ENCODE measurements at places on chromosomes 2 and 18. TPM values are rescaled to one million over a fixed set of nuclear protein-coding genes. Genes with fewer than 3 reads are reported as not detected.

CCDC150 gene
- 10.2 TPM for total RNA-seq

STPG4 gene
- not detected for total RNA-seq

CROCC2 gene
- total RNA-seq = 0.30 TPM

DNA sequence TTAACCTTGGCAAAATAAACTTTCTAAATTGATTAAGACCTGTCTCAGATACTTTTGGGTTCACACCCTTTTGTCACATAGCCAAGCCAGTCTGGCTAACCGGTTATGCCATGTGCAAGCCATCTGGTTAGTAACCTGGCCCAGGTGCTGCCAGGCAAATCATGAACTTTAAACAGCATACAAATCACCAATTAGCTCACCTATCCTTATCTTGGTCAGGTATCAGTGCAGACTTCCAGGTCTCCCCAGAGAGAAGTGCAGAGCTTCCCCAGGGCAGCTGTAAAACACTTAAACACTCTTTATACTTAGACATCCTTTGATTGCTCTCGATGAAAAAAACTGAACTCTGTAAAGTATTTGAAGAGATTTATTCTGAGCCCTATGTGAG lies 14.9 kb upstream of the MC5R start:
- no peaks in the 10 kb centered on the region for H3K4me1 ChIP-seq
- H3K27me3 ChIP-seq = no peaks in the 10 kb centered on the region
- no peak overlapping the region for H3K4me3 ChIP-seq
- no peak overlapping the region for H3K27ac ChIP-seq
- no peak for DNase-seq
- H3K36me3 ChIP-seq = no peaks in the 10 kb centered on the region

- H3K27me3 ChIP-seq = no peaks in the 10 kb centered on the region
- H3K27ac ChIP-seq = peak overlapping the region; percentile 36
- H3K4me1 ChIP-seq = peaks cover 10% of the 10 kb centered on the region
- DNase-seq = no peak
- no peaks in the 10 kb centered on the region for H3K36me3 ChIP-seq
Observed at GRCh38 chr2:30421604-30422443, 25.2 kb upstream of the LCLAT1 start.

GRCh38 chr2:133456971-133457370 lies 111.3 kb downstream of the NCKAP5 start:
- H3K27me3 ChIP-seq = no peaks in the 10 kb centered on the region
- no peak overlapping the region for H3K27ac ChIP-seq
- H3K4me1 ChIP-seq = no peaks in the 10 kb centered on the region
- no peak overlapping the region for H3K4me3 ChIP-seq

- no peaks in the 10 kb centered on the region for H3K27me3 ChIP-seq
- H3K4me1 ChIP-seq = peaks cover 6% of the 10 kb centered on the region
- H3K36me3 ChIP-seq = peaks cover under 1% of the 10 kb centered on the region
- no peak for DNase-seq
- H3K27ac ChIP-seq = no peak overlapping the region
Observed at GRCh38 chr2:74037379-74037860, 52.7 kb downstream of the TET3 start.

DNA sequence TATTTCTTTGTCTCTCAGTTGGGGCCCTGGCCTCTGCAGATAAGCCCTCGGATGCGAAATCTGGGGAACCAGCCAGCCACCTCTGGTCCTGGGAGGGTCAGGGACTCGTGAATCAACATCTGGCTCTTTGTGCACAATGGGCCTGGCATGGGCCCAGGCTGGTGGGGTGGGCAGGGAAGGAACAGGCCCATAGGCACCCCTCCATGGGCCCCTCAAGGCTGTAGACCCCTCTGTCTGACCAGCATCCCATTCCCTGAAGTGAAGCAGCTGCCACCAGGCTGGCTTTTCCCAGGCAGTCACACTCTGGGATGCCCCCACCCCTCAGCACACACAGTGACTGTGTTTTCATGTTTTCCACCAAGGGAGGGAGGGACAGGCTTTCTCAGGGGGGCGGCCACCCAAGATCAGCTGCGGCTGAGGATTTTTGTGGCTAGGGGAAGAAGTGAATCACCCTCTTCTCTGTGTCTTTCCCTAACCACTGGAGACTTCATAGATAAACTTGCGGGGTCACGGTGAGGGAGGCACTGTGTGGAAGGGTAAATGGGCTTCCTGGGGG lies 166.0 kb downstream of the AGAP1 start:
- H3K36me3 ChIP-seq = no peaks in the 10 kb centered on the region
- no peak for DNase-seq
- peaks cover 56% of the 10 kb centered on the region for H3K4me1 ChIP-seq
- H3K27ac ChIP-seq = no peak overlapping the region
- no peaks in the 10 kb centered on the region for H3K27me3 ChIP-seq

DNA sequence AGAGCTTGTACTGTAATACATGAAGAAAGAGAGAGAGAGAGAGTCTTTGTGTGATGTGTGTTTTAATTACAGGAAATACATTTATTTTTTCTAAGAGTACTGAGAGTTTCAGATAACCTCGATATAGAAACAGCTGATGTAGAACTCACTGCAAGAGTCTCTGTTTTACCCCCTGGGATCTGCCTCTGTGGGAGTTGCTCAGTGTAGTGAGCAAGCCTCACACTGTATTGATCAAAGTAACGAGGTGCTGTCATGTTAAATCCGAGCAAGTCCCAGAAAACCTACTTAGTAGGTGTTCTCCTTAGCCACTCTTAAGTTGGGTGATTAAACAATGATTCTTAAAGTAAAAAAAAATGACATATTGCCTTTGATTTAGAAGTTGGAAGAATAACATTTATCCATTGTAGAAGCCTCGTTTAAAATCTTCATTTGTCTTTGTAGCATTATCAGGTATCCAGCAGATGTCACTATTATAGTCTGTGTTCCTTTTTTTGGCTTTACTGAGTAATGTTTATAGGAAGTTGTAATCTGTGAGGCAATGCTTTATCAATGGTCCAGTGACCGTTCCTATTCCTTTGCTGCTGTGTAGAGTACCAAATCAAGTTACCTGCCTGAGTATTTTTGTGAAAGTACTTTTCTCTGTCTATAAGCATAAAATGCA lies 219.0 kb downstream of the MYO3B start:
- DNase-seq = no peak
- no peak overlapping the region for H3K4me3 ChIP-seq
- no peaks in the 10 kb centered on the region for H3K36me3 ChIP-seq

DNA sequence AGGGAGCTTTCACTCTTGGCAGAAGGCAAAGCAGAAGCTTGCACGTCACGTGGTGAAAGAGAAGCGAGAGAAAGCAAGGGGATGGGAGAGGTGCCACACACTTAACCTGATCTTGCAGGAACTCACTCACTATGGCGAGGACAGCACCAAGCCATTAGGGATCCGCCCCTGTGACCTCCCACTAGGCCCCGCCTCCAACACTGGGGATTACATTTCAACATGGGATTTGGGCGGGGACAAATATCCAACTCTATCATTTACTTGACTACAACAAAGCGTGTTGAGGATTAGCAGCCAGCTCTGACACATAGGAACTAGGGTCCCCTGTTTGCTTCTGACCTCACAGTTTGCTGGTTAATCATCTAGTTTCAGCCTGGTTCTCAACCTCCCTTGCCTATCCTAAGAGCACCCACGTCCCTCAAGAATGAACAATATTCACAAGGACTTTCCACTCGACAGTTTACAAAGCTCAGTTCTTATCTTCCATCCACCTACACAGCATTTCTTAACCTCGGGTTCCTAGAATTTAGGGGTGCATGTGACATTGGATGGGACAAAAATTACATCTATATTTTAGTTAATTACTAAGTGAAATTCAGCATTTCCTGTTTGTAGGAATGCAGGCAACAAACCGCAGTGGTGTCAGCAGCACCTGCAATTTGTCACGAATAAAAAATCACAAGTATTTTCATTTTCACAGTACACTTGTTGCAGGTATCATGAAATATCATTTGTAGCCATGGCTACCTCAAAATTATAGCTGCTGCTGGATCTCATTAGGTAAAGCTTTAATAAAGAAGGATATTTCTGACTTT lies 36.0 kb downstream of the LBH start:
- no peak overlapping the region for H3K27ac ChIP-seq
- no peaks in the 10 kb centered on the region for H3K27me3 ChIP-seq
- H3K4me1 ChIP-seq = peaks cover 2% of the 10 kb centered on the region
- no peak overlapping the region for H3K4me3 ChIP-seq
- no peaks in the 10 kb centered on the region for H3K36me3 ChIP-seq

GRCh38 chr2:208354964-208355381 lies 51.6 kb upstream of the PTH2R start:
- peaks cover 11% of the 10 kb centered on the region for H3K36me3 ChIP-seq
- H3K27ac ChIP-seq = no peak overlapping the region
- no peak overlapping the region for H3K4me3 ChIP-seq
- no peaks in the 10 kb centered on the region for H3K27me3 ChIP-seq

GRCh38 chr2:16162491-16163040 lies 222.2 kb downstream of the MYCN start:
- H3K4me1 ChIP-seq = peaks cover 9% of the 10 kb centered on the region
- no peak overlapping the region for H3K27ac ChIP-seq
- peaks cover 11% of the 10 kb centered on the region for H3K27me3 ChIP-seq
- DNase-seq = no peak
- no peaks in the 10 kb centered on the region for H3K36me3 ChIP-seq

Data from spinal cord (tissue), 10 donors.